ENCODE measurements at places on chromosomes 12 and 14.

GRCh38 chr12:11814374-11814773 is 164.9 kb downstream of the ETV6 start:
- DNase-seq: no peak

GRCh38 chr12:2919249-2919648 is 28.6 kb downstream of the TULP3 start:
- DNase-seq: no peak

DNA sequence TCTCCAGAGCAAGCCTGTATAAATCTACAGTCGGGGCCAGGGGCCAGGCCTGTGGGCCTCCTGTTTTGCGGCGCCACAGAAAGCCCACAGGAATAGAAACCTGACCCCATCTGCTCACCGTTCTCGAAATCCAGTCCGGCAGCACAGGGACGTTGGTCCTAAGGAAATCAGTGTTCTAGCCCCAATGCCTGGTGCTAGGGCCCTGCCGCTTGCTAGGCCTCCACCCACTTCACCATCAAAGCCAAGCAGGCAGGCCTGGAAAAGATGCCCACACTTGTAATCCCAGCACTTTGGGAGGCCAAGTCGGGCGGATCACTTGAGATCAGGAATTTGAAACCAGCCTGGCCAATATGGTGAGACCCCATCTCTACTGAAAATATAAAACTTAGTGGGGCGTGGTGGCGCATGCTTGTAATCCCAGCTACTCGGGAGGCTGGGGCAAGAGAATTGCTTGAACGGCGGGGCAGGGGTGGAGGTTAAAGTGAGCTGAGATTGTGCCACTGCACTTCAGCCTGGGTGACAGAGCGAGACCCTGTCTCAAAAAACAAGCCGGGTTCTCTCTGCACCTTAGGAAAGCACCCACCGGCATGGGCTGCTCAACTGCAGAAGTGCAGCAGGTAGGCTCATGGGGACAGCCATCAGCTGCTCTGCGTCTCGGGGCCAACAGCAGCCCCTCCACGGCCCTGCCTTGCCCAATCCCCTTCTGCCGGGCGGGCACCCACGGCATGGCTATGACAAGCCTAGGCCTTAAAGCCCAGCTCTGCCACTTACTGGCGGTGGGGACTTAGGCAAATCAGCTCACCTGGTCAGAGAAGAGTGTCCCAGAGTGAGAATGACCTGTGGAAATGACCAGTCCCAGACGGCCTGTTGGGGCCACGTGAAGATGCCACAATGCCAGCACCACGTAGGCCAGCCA is 47.4 kb downstream of the VWF start:
- no peak for DNase-seq

DNA sequence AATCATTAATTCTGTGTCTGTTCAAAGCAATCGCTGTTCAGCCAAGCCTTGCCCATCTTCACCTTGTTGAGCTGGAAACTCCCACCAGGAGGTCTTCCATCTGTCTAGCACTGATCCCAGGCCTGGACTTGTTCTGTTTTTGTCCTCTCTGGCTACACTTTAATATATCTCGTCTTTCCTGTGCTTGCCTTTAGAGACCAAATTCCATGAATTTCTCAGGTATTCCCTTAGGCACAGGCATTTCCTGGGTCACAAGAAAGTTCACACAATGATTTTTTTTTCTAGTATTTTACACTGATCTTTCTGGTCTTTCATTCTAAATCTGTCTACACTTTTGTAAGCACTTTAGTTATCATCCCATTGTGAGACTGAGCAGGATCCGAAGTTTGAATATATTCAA is 116.4 kb upstream of the CCND2 start:
- DNase-seq: no peak

- no peak for DNase-seq
Measured at GRCh38 chr14:36057452-36058116, 118.9 kb downstream of the PTCSC3 start.

- no peak for DNase-seq
Measured at GRCh38 chr12:121990114-121990647, 31.5 kb upstream of the BCL7A start.

- no peak for DNase-seq
Measured at GRCh38 chr12:92639017-92639416, 63.8 kb upstream of the PLEKHG7 start.

DNA sequence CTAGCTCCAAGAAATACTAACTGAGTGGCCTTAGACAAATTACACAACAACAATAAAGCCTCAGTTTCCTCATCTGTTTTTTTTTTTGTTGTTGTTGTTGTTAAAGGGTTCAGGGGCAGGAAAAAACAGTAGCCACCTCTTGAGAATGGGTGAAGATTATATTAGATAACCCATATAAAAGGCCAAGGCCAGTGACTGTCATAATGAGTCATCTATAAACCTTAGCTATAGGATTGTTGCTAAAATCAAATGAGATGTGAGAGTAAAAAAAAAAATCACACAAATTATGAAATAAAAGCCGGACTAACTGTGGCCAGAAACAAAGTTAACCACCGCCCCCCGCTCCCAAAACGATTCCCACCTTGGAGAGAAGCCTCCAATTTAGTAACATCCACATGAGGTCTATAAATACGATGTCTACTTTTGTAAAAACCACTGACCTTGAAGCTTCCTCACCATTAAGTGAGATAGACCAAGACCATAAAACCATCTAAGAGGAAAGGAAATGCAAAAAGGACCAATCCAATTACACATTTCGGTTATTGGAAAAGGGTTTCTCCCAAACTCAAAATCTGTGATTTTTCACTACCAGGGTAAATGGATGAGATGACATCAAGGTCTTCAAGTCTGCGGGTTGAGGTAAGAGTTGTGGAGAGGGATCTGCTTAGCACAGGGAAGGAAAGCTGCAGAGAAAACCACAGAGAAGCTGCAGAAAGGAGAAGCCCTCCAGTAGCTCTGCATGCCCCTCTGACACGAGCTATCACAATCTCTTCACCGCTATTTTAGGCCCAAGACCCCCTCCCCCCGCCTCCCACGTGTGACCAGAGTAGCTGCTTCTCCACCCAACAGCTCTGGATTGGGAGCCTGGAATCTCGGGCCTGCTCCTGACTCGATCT is 1.0 kb downstream of the NAA25 start:
- no peak for DNase-seq

- DNase-seq: no peak
Measured at GRCh38 chr12:78756936-78757335, 107.6 kb upstream of the SYT1 start.

- no peak for DNase-seq
Measured at GRCh38 chr14:51386983-51387735, 147.1 kb downstream of the TMX1 start.

- no peak for DNase-seq
Measured at GRCh38 chr12:68370006-68370590, 37.9 kb upstream of the MDM1 start.

- DNase-seq: no peak
Measured at GRCh38 chr12:127125607-127126259, 1141.2 kb upstream of the TMEM132C start.

DNA sequence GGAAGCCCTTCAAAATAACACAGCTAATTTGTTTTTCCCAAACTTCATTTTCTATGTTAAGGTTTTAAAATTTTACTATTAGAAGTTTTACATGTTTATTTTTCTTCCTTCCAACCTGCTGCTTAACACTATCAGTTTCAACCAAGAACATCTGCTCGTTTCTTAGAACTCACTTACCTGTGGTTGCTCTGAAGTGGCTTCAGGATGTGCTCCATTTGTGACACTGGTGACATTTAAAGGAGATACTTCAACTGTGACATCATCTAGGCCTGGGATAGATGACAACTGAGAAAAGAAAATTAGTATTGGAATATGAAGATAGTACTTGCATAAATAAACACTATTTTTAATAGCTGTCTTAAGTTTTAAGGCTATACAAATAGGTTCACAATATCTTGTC is 17.9 kb downstream of the WASHC3 start:
- DNase-seq: no peak

DNA sequence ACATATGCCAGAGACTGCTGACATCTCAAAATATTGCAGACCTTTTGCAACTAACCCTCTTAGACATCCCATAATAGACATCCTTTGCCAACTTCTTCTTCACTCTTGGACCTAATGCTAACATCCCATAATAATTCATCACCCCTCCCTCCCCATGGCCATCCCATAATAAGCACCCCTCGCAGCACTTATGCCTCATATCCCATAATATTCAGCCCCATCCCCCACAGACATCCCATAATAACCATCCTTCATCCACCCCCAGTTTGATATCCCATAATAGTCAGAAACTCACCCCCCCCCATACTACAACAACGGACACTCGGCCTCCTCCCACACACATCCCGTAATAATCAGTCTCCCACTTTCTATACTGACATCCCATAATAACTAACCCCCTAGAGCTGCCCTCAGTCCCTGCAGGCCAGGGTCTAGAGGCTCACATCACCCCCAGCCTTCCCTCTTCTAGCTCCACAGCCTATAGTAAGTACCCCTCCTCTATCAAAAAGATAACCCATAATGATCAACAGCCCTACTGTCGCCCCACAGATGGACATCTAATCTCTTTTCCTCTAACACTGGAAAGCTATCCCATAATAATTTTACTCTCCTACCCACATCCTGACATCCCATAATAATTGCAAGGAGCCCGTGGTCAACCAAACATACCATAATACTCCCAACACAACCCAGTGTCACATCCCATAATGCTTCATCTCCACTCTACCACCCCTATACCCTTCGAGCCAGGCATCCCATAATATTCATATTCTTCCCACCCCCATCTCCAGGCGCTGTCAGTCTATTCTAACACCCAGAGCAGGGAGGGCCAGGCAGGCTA is 792 bp upstream of the CHD4 start:
- no peak for DNase-seq

DNA sequence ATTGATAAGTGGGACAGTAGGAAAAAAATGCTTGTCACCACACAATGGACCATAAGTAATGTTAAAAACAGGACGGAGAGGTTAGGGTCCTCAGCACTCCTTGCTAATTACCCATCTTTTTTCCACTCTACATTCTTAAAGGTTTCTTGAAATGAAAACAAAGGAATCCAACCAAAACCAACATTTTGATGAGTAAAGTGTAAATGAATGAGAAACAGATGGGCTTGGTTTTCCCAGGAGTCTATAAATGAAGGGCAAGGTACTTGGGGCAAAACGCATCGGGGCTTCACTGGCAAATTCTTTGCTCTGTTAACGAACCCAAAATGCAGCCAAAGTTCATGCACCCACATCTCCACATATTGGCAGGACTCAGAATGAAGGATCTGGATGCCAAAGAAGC is 129.2 kb upstream of the BMP4 start:
- DNase-seq: no peak

- no peak for DNase-seq
Measured at GRCh38 chr14:101808020-101808641, 46.6 kb downstream of the PPP2R5C start.

- no peak for DNase-seq
Measured at GRCh38 chr14:92447416-92448197, 66.0 kb upstream of the RIN3 start.

DNA sequence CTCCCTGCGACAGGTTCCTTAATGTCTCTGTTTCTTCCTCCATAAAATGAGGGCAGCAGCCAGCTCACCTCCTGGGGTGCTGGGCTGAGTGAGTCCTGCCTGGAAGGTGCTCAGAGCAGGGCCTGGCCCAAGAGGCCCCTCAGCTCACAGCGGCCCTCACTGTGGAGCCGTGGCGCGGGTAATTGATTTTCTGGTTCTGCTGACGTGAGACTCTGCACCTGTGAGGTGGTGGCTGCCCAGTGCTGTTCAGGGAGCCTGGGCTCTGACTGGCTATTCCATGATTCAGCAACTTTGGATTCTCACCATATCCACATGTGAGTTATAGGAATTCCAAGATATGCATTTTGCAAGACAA is 266.6 kb downstream of the ADGRD1 start:
- DNase-seq: no peak

DNA sequence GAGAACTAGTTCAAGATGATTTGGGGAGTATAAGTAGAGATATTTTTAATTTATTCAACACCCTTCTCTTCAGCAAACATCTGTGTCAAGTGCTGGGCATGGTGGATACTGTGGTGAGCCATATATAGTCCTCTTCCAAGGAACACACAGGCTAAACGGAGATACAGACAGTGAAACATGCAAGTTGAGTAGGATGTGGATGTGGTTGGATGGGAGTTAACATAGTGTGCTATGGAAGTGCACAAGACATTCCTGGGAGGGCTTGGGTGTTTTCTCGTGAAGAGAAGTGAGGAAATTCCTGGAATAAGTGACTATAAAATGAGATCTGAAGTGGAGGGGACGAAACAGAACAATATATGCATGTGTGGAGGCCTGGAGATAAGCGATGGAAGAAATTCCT is 181.1 kb upstream of the NPAS3 start:
- DNase-seq: no peak

- DNase-seq: no peak
Measured at GRCh38 chr14:91143862-91144261, 30.0 kb downstream of the DGLUCY start.

GRCh38 chr14:92551044-92551841 is 37.7 kb downstream of the RIN3 start:
- no peak for DNase-seq

DNA sequence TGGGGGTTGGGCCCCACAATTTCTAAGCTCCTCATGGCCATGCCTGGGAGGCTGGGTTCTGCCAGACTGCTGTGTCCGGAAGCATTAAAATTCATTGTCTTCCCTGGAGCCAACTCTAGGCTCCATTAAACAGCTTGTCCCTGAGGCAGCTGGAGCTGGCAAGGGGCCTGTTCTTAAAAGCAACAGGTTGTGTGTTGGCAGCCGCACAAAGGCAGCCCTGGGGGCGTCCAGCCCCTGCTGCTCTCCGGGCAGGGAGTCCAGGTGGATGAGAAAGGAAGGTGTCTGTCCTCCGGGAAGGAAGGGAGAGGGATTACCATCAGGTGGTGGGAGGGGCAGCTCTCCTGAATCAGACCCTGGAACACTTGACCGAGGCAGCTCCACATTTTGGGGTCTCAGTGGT is 98.9 kb downstream of the CHST11 start:
- no peak for DNase-seq

DNA sequence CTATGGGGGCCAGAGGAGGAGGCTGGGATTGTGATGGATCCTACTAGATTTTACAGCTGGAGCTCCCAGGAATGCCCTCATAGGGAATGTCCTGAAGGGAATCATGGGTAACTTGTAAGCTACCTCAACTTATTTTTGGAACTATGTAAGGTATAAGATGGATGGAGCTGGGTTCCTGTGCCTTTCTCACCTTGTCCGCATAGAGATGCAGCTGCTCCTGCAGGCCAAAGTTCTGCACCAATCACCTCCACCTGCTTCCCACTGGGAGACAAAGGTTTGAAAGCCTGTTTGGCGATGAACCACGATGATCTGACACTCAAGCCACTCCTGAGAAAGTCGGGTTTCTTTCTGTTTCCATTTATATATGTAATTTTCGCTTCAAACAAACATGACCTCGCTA is 648 bp upstream of the AKAP5 start:
- no peak for DNase-seq

Data from activated T-helper 1 cell treated with Interleukin-2 at 50 U/mL for 16 hours (primary cell).